ENCODE measurements at places on chromosomes 7 and 10. TPM values are rescaled to one million over a fixed set of nuclear protein-coding genes. Genes with fewer than 3 reads are reported as not detected.

The KIAA1217 gene
- polyA plus RNA-seq: 0.03 TPM

DNA sequence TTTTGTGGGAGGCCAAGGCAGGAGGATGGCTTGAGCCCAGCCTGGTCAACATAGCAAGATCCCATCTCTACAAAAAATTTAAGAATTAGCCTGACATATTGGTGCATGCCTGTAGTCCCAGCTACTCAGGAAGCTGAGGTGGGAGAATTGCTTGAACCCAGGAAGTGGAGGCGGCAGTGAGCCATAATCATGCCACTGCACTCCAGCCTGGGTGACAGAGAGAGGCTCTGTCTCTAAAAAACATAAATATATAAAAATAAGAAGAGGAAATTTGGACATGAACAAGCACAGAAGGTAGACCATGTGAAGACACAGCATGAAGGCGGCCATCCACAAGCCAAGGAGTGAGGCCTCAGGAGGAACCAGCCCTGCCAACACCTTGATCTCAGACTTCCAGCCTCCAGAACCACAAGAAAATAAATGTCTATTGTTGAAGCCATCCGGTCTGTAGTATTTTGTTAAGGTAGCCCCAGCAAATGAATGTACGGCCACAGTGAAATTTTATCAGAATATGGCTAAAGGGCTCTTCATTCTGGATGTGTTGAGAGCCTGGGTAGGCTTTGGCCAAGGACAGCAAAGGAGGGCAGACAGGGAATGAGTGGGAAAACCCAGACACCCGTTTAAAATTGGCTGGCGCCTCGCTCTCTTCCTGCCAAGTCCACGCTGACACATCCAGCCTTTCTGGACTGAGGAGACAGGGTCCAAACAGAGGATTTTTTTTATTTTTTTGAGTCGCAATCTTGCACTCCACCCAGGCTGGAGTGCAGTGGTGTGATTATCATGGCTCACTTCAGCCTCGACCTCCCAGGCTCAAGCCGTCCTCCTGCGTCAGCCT, 12.9 kb upstream of the GRID2IP start:
- no peaks in the 10 kb centered on the region for H3K27me3 ChIP-seq
- no peaks in the 10 kb centered on the region for H3K4me1 ChIP-seq
- no peak overlapping the region for H3K27ac ChIP-seq
- DNase-seq: no peak
- no peaks in the 10 kb centered on the region for H3K36me3 ChIP-seq
- no peak overlapping the region for H3K4me3 ChIP-seq

DNA sequence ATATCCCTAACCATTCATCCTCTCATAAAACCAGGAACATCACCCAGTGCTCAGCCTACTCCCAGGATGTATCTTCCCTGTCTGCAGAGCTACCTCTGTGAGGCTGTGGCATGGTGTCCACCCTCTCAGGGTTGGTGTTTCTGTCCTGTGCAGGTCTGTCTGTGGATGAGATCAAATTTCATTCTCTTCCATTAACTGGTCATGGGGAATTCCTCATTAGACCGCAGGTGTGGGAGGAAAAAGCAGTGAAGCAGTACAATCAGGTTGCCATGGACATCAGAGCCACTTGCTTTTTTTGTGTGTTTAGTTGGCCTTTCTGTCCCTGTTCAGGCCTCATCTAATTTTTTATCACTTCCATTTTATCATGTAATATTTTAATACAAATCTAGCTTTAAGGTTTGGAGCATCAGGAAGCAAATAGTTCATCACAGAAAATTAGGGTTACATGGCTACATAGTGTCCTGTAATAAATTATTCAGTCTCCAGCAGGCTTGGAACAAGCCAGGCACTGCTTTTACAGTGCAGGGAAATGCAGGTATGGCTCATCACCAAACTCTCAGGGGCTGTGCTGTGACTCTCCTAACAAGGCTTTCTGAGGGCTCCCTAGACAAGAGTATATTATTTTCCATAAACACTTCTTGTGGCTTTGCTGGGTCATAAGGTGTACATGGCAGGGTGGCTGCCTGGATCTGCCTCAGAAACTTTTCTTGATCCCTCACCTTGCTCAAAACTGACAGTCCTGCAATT, 594.9 kb upstream of the IGFBP3 start:
- no peaks in the 10 kb centered on the region for H3K36me3 ChIP-seq
- no peak for DNase-seq
- no peak overlapping the region for H3K27ac ChIP-seq
- H3K4me3 ChIP-seq: no peak overlapping the region

- DNase-seq: no peak
- H3K4me3 ChIP-seq: no peak overlapping the region
- no peaks in the 10 kb centered on the region for H3K4me1 ChIP-seq
- no peaks in the 10 kb centered on the region for H3K36me3 ChIP-seq
- H3K27me3 ChIP-seq: no peaks in the 10 kb centered on the region
Observed at GRCh38 chr7:156397249-156397648, 243.3 kb upstream of the RNF32 start.

GRCh38 chr7:127807340-127807739, 155.3 kb downstream of the SND1 start:
- no peak for DNase-seq
- no peaks in the 10 kb centered on the region for H3K27me3 ChIP-seq

DNA sequence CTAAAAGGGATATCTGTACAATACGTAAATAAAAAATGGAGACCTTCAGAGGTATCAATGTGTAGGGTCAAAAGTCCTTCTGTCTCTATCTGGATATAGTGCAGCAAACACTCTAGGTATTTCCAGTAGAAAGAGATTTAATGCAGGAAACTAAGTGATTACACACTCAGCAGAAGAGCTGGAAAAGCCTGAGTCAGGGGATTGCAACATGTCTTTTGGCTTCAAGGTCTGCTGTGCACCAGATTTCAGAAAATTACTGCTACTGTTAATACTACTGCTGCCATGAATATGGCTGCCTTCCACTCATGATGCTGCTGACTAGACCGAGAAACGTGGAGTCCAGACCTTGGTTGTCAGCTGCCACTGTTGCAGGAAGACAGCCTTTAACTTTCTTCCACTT, 94.9 kb upstream of the DLX6 start:
- DNase-seq: no peak
- H3K27me3 ChIP-seq: no peaks in the 10 kb centered on the region

- H3K36me3 ChIP-seq: peaks cover 67% of the 10 kb centered on the region
- H3K27ac ChIP-seq: no peak overlapping the region
- no peak overlapping the region for H3K4me3 ChIP-seq
- H3K4me1 ChIP-seq: peaks cover 6% of the 10 kb centered on the region
- no peaks in the 10 kb centered on the region for H3K27me3 ChIP-seq
- no peak for DNase-seq
Observed at GRCh38 chr7:151032936-151033863, 5.0 kb downstream of the ABCB8 start.

The KNDC1 gene
- polyA plus RNA-seq: not detected

The ADAM8 gene
- 27.8 TPM for polyA plus RNA-seq

- H3K27me3 ChIP-seq: no peaks in the 10 kb centered on the region
- no peak overlapping the region for H3K4me3 ChIP-seq
- H3K4me1 ChIP-seq: no peaks in the 10 kb centered on the region
- no peak for DNase-seq
- H3K27ac ChIP-seq: no peak overlapping the region
Observed at GRCh38 chr7:49596701-49597491, 176.5 kb upstream of the VWC2 start.

- no peak for DNase-seq
- H3K27me3 ChIP-seq: no peaks in the 10 kb centered on the region
- no peaks in the 10 kb centered on the region for H3K36me3 ChIP-seq
- H3K27ac ChIP-seq: no peak overlapping the region
Observed at GRCh38 chr7:116037401-116037800, 6.8 kb upstream of the TFEC start.

The MUC3A gene
- polyA plus RNA-seq: not detected

DNA sequence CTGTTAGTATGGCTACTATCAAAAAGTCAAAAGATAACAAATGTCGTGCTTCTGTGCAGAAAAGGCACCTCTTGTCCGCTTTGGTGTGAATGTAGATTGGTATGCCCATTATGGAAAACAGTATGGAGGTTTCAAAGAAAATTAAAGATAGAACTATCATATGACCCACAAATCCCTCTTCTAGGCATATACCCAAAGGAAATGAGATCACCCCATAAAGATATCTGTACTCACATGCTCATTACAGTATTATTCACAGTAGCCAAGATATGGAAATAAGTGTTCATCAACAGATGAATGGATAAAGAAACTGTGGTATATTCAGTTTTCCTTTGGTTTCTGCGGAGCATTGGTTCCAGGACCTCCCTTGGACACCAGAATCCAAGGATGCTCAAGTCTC, 180.5 kb upstream of the PPP1R3A start:
- no peaks in the 10 kb centered on the region for H3K4me1 ChIP-seq
- H3K4me3 ChIP-seq: no peak overlapping the region
- DNase-seq: no peak
- H3K27me3 ChIP-seq: no peaks in the 10 kb centered on the region
- H3K36me3 ChIP-seq: no peaks in the 10 kb centered on the region

GRCh38 chr10:103806395-103807187, 48.8 kb downstream of the SH3PXD2A start:
- H3K4me1 ChIP-seq: no peaks in the 10 kb centered on the region
- H3K4me3 ChIP-seq: no peak overlapping the region

Data from naive thymus-derived CD4-positive, alpha-beta T cell (primary cell).